ENCODE measurements at places on chromosomes 11 and 22.

DNA sequence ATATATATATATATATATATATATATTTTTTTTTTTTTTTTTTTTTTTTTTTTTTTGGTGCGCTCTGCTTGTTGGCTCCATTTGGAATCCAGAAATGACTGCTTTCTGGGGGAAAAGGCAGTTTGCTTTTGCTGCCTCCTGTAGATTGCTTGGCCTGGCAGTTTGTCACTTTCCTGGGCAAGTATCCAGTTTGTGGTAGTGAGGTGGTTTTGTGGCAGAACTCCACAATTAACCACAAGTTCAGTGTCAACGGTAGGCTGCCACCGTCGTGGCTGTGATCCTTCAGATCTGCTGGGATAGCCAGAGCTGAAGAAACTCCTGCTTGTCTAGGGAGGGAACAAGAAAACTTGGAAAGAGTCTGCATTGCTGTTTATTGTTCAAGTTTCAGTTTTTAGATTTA, 5.0 kb upstream of the PDE3B start:
- no peak for DNase-seq

GRCh38 chr11:84922212-84922805, 704.8 kb downstream of the DLG2 start:
- peak; percentile 5 for DNase-seq

GRCh38 chr22:44538518-44539315, 40.7 kb upstream of the RTL6 start:
- no peak for DNase-seq

GRCh38 chr11:19474954-19475721, 234.4 kb upstream of the E2F8 start:
- DNase-seq = peak; percentile 9

- DNase-seq = peak; percentile 75
Measured at GRCh38 chr11:66126808-66127555, 56.9 kb downstream of the PACS1 start.

DNA sequence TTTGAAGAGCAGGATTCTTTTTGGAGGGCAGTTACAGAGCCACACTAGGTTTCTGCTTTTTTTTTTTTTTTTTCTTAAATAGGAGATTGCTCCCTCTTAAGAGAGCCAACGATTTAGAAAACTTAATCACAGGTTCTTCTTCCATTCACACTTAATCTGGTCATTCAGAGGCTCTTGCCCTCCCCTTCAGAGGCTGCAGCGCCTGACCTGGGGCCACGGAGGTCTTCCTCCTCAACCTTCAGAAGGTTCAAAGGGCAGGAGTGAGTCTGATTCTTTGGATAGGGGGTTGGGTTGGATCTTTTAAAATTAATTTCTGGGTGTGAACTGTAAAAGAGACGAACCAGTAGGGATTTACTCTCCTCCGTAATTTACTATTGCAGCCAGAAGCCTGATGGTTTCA, 57.1 kb downstream of the ZNRF3 start:
- no peak for DNase-seq

DNA sequence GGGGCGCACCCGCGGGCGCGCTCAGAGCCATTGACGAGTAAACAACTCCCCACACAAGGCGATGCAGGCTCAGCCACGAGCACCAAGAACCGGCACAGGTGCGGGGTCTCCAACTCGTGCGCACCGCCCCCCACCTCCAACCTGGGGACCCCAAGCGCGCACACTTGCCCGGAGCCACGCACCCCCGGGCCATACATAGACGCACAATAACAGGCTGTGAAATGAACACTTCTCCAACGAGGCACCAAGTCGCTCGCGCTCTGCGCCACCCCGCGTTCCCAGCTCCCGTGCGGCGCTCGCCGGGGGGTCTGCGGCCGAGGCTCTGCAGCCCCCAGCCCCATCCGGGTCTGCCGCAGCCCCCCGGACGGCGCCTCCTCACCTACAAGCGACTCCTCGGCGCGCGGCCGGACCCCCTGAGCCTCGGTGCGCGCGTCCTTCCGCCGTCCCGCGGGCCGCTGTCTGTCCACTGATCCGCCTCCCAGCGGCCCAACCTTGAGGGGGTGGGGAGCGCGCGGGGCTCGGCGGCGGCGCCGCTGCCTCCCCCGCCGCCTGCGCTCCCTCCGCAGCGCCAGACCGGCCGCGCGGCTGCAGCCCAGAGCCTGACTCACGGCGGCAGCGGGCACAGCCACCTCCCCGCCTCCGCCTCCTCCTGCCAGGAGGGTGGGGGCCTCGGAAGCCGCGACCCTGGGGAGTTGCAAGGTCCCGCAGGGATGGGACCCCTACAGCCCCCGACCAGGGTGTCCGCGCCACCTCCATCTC, 1.6 kb downstream of the IFITM10 start:
- no peak for DNase-seq

DNA sequence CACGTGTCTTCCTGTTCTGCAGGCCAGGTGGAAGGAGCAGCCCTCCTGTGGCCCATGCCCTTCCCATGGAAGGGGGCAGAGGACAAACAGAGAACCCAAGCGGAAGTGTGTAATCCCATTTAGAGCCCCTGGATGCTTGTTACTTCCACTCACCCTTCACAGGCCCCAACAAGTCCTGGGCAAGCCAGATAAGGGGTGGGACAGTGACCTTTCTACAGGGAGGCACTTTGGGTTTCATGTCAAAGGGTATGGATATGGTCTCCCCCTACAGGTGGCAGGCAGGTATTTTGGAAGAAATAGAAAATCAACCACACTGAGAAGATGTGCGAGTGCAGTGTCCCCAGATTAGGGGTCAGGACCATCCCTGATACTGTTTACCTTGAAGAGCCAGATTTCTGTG, 11.4 kb downstream of the MPEG1 start:
- no peak for DNase-seq

- DNase-seq = no peak
Measured at GRCh38 chr11:31850365-31850764, 39.2 kb upstream of the PAX6 start.

GRCh38 chr11:125303186-125303585, 138.6 kb downstream of the PKNOX2 start:
- DNase-seq = no peak

DNA sequence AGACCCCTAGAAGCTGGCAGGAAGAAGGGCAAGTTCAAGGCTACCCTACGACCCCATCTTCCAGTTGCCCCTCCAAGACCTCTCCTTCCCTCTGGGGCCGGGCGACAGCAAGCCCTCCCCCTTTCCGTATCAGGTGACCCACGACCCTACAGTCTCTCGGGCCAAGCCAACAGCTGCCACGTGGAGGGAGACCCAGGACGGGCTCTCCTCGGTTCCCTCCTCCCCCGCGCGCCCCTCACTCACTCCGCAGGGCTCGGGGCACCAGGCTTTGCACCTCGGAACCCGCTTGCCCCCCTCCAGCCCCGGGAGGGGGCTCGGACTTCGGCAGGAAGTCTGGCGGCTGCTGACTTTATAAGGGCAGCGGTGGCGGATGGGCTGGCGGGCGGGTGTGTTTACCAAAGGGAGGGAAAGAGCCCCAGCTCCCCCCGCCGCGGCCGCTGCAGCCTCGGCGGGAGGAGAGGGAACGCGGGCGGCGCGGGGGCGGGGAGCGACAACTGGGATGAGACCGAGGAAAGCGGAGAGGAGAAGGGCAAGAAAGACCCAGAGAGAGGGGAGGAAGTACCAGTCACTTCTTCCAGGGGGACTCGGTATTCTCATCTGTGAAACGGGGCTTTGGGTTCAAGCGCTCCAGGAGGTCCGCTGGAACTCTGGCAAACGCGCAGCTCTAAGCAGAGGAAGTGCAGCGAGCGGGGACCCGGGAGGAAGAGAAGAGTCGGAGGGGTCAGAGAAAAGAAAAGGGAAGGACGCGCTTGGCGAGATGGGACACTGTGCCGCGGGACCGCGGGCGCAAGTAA, 767 bp downstream of the SLC43A1 start:
- DNase-seq = peak; percentile 57

DNA sequence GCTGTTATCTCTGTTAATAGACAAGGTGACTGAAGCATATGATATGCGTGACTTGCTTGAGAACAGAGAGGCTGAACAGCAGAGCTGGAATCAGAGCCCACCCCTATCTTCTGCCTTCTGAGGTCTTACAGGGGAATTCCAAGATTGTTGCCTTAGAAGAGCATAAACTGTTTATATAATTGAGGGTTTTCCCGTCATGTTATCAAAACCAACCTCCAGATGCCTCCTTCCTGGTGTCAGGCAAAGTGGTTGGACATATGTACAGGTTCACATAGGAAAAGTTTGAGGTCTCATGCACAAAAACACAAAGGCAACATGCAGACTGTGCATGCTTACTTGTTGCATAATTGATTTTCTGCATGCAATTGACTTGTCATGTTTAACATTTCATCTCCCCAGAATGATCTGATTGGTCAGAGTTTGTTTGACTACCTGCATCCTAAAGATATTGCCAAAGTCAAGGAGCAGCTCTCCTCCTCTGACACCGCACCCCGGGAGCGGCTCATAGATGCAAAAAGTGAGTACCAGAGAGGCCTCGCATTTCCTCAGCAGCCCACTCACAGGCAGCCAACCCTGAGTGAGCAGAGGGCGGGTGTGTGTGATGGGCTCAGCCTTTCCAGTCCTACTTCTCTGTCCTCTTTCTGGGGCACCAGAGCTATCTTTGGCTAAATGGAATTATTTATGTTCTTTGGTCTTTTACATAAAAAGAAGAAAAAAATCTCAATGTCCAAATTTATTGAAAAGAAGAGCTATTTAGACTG, 88.9 kb downstream of the BMAL1 start:
- DNase-seq = no peak

DNA sequence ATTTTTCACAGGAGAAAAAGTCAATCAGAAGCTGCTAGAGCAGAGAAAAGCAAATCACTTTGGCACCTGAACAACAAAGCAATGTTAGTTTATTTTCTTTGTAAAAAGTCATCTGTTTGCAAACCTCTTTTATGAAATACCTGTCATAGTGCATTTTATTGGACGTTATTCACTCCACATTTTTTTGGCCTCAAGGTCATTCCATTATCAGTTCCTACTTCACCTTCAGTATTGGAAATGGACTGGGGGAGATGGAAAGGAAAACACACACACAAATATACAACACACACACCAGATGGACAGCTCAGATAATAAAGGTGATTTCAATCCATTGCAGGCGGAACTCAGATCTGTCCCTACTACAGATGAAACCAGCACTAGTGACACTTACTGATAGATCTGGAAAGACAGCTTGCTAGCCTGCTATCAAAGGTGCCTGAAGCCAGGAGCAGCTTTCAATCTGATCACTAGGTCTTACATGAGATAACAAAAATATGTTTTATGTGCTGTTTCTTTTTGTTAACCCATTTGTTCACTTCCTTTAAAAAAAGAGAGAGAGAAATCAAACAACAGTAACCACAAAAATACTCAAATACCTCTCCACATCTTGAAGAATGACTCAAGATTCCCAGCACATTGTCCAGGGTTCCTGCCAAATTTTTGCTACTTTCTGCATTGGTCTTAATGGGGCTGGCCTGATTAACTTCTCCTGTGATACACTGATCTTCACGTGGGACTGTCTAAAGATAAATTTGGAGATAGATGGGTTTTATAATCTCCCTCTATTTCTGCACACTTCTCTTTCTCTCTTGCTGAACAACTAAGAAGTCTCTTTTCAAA, 844.3 kb upstream of the TENM4 start:
- DNase-seq = no peak

DNA sequence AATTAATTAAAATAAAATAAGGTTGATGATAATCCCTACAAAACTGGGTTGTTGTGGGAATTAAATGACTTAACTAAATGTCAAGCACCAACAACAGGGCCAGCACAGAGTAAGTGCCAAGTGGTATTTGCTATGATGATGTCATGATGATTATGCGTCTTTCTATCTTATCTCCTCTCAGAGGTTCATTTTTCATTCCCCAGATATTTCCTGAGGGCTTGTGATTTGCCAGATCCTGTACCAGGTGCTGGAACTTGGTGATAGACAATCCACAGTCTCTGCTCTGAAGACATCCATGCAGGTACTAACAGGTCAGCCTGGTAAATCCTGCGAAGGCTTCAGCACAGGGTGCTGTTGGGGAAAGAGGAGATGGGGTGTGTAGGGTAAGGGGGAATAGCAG, 8.1 kb upstream of the MYH9 start:
- no peak for DNase-seq

- DNase-seq = no peak
Measured at GRCh38 chr22:20503816-20504215, 3.6 kb upstream of the MED15 start.

DNA sequence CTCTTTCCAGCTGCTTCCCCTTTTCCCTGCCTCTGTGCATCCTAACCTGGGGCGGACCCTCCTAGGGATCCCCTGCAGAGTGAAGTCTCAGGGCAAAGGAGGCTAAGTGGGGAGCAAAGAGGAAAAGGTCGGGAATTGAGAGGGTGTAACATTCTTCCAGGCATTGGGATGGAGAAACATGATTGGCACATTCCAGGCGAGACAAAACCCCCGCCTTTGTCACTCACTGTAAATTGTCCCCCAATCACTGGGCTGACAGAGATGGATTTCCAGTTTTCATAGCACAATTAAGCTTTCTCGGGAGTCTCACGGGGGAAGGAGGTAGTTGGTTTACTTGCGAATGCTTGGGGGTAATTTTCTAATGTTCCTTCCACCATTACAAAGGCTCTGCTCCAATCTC, 74.9 kb downstream of the MIAT start:
- no peak for DNase-seq

DNA sequence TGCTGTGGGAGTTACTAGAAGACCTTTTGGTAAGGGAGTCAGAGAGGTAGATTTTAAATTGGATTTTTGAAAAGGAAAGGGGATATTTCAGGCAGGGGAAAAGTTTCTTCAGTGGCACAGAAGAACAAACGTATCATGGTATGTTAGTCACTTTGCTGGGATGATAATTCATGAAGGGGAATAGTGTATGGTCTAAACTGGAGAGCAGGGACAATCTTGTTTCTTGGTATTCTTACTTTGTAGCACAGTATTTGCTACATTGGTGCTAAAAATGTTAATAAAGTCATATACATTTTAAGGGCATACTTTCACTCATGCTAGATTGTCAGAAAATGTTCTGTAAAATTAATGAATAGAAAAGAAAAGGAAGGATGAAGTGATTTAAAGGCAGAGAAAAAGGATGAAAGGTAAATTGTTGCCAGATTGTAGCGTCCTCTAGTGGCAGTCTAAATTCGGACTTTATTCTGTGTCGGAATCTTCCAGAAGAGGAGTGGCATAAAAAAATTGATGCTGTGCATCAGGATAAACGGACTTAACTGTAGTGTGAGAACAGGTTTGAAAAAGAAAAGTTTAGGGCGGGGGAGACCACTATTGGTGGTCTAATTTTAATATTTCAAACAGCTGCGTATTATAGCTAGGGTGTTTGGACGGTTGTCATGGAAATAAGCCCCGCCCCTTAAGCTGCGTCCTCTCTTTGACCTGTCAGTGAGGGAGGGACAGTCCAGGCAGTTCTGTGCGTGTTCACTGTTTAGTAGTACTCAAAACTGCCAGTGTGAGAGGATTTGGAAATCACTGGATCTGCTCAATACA, at the start of gene BCO2:
Gene BCO2, plus strand, starts transcription at position 724 of the 810 bp plus-strand sequence. CDS start 90 bp downstream, outside the sequence.
- peak; percentile 95 for DNase-seq

- DNase-seq = no peak
Measured at GRCh38 chr11:71241721-71242259, 10.6 kb downstream of the SHANK2 start.

All from lung (tissue), 17 donors.